ENCODE measurements at places on chromosomes 2 and 18. TPM values are rescaled to one million over a fixed set of nuclear protein-coding genes. Genes with fewer than 3 reads are reported as not detected.
A peak's percentile ranks its signal among the peaks of the same experiment; 100 is the strongest.

DNA sequence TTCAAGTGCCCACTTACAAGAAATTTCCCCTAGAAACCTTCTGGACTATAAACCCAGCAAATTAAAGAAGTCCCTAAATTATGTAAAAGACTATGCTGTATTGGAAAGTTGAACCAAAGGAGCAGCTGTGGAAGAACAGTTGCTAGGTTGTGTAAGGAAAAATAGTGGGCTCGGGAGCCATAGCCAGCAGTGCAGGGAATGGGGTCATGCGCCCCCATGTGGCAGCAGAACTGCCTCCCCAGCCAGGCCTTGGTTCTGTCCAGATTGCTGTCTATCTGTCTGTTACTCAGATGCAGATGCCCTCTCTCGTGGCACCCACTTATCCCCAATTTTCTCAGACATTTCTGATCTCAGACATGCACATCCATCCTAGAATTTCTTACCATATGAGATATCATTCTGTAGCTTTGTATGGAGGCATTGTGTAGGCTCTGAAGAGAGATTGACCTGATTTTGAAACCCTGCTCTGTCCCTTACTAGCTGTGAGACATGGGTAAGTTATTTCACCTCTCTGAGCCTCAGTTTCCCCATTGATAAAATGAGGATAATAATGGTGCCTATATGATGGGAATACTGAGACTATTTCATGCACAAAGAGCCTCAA is 258.3 kb downstream of the SS18 start:
- peak; percentile 12 for DNase-seq
- no peaks in the 10 kb centered on the region for H3K27me3 ChIP-seq
- H3K4me3 ChIP-seq, result no peak overlapping the region

DNA sequence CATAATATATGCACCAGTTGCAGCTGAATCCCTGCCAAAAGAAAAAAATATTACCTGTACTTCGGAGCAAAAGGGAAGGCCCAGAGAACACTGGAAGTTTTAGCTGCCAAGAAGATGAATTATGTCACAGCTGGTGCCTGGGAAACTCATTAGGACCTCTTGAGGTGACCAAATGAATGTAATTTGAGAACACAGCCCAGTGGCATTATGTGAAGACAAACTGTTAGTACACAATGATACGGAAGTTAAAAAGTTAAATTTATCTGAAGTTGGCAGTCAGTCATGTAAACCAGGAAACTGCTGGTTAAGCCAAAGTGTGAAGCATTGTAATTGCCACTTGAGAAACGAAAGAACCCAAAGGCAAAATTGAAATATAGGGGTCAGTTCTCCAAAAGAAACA is 80.7 kb downstream of the EML4 start:
- no peak overlapping the region for H3K27ac ChIP-seq
- H3K36me3 ChIP-seq, result no peaks in the 10 kb centered on the region
- peaks cover 17% of the 10 kb centered on the region for H3K4me1 ChIP-seq
- no peaks in the 10 kb centered on the region for H3K27me3 ChIP-seq
- DNase-seq, result no peak

- peak overlapping the region; percentile 25 for H3K27ac ChIP-seq
- H3K4me3 ChIP-seq, result no peak overlapping the region
- no peaks in the 10 kb centered on the region for H3K4me1 ChIP-seq
- no peak for DNase-seq
These were observed 18.3 kb upstream of the CXCR4 start for GRCh38 chr2:136135921-136136906.

DNA sequence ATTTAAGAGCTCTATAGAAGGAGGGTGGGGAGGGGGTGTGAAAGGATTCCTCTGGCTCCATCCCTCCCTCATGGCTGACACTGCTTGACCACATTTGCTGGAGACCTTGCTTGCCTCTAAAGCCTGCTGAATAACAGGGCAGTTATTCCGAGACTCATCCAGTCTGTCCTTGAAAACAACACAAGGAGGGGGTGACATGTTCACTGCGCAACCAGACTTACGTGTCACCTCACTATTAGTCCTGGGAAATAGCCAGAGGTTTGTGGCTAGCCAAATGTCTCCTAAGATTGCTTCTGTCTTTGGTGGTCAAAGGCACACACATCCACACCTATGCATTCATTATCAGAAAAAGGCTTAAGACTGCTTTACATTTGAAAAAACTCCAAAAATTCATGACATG is 256.2 kb upstream of the SKOR2 start:
- no peak overlapping the region for H3K27ac ChIP-seq
- no peaks in the 10 kb centered on the region for H3K4me1 ChIP-seq
- DNase-seq, result no peak
- H3K27me3 ChIP-seq, result no peaks in the 10 kb centered on the region

DNA sequence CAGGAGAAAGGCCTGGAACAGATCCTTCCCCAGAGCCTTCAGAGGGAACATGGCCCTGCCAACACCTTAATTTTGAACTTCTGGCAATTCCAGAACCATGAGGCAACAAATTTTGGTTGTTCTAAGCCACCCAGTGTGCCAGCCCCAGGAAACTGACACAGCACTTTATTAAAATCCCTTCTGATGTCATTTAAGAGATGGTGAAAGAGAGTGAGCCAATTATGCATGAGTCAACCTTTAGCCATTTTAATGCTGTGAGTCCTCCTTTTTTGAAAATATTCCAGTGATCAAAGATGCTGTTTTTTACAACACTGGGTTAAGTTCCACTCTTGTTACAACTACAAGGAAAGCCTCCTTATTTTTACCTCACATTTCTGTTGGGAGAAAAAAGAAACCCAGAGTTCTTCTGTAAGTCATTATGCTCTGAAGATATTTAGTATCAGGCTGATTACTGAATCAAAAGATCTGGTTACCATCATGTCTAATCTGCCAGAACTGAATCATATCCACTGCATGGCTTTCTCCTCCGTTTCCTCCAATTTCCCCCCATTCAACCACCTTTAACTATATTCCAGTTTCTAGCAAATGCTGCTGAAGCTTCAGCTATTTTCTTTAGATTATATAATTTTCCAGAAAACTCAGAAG is 235.4 kb downstream of the TXNL1 start:
- DNase-seq, result no peak
- peak overlapping the region; percentile 37 for H3K27ac ChIP-seq
- H3K36me3 ChIP-seq, result no peaks in the 10 kb centered on the region

GRCh38 chr18:63107931-63108330 is 211.6 kb downstream of the BCL2 start:
- H3K4me3 ChIP-seq, result no peak overlapping the region
- DNase-seq, result no peak
- H3K36me3 ChIP-seq, result no peaks in the 10 kb centered on the region
- no peaks in the 10 kb centered on the region for H3K27me3 ChIP-seq

Gene NYAP2
- total RNA-seq, result 1.4 TPM

Gene MBOAT2
- 5.6 TPM for total RNA-seq

Gene ANKRD30BL
- total RNA-seq, result not detected

DNA sequence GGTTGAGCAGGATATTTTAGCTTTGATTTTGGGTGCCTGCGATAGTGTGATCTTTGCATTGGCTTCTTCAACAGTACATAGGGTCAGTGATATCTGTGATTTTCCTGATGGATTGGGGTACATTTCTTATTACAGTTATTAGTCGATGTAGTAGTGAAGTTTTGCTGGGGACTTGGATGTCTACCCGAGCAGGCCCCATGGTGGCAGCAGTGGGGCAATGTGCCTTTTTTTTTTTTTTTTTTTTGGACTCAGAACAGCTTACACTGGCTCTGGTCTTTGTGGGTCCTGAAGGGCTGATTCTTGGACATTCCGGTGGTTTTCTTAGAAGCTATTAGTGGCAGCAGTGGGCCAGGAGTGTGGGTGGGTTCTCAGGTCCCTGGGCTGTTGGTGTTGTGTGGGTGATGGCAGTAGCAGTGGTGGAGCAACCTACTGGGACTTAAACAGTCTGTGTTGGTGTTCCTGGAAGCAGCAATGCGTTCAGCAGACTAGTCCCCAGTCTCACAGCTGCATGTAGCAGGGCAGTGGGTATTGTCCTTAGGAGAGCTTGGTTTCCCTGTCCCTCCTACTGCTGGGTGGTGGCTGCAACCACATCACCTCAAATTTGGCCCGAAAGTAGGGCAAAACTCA is 53.7 kb upstream of the SLC4A10 start:
- H3K36me3 ChIP-seq, result no peaks in the 10 kb centered on the region
- H3K27me3 ChIP-seq, result no peaks in the 10 kb centered on the region
- DNase-seq, result no peak
- no peak overlapping the region for H3K27ac ChIP-seq
- H3K4me3 ChIP-seq, result no peak overlapping the region
- H3K4me1 ChIP-seq, result no peaks in the 10 kb centered on the region

Gene DNAJC27
- total RNA-seq, result 3.0 TPM

Gene SNRPD1
- total RNA-seq, result 16.9 TPM

Gene IL1RN
- total RNA-seq, result 0.91 TPM

- no peak for DNase-seq
- H3K4me1 ChIP-seq, result no peaks in the 10 kb centered on the region
- H3K4me3 ChIP-seq, result no peak overlapping the region
- no peaks in the 10 kb centered on the region for H3K27me3 ChIP-seq
- no peaks in the 10 kb centered on the region for H3K36me3 ChIP-seq
- H3K27ac ChIP-seq, result no peak overlapping the region
These were observed 57.9 kb downstream of the ARHGEF33 start for GRCh38 chr2:38947241-38948239.

GRCh38 chr2:28352104-28352503 is 40.6 kb upstream of the FOSL2 start:
- no peak overlapping the region for H3K27ac ChIP-seq
- H3K4me3 ChIP-seq, result no peak overlapping the region
- H3K27me3 ChIP-seq, result no peaks in the 10 kb centered on the region
- H3K4me1 ChIP-seq, result peaks cover 29% of the 10 kb centered on the region

DNA sequence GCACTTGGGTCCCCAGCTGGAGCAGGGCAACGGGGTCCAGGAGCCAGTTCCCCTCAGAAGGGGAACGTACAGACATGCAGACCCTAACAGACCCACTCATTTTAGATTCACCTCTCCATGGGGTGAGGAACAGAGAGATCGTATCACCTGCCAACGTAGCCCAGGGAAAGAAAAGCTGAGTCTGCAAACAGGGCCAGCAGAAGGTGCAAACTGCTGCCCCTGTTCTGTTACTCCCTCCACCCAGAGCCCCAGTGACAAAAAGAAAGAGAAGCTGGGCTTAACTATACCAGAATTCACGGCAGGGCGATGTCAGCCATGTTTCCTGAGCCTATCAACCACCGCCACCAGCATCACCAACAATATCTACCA is 817 bp upstream of the HS1BP3 start:
- DNase-seq, result no peak
- H3K27me3 ChIP-seq, result no peaks in the 10 kb centered on the region
- peak overlapping the region; percentile 78 for H3K27ac ChIP-seq
- H3K36me3 ChIP-seq, result no peaks in the 10 kb centered on the region
- H3K4me1 ChIP-seq, result peaks cover 15% of the 10 kb centered on the region

- H3K4me1 ChIP-seq, result peaks cover 11% of the 10 kb centered on the region
- no peak overlapping the region for H3K27ac ChIP-seq
- no peak for DNase-seq
- H3K36me3 ChIP-seq, result no peaks in the 10 kb centered on the region
These were observed 14.7 kb downstream of the WNT10A start for GRCh38 chr2:218895326-218895725.

- no peak overlapping the region for H3K4me3 ChIP-seq
- H3K27me3 ChIP-seq, result no peaks in the 10 kb centered on the region
- peaks cover 62% of the 10 kb centered on the region for H3K4me1 ChIP-seq
- no peaks in the 10 kb centered on the region for H3K36me3 ChIP-seq
- DNase-seq, result no peak
These were observed 4.3 kb downstream of the HNRNPLL start for GRCh38 chr2:38598200-38598990.

Measured in gastrocnemius medialis (tissue), 4 donors.